D341Med (cell line): ENCODE measurements at places on chromosomes 6 and 20.

DNA sequence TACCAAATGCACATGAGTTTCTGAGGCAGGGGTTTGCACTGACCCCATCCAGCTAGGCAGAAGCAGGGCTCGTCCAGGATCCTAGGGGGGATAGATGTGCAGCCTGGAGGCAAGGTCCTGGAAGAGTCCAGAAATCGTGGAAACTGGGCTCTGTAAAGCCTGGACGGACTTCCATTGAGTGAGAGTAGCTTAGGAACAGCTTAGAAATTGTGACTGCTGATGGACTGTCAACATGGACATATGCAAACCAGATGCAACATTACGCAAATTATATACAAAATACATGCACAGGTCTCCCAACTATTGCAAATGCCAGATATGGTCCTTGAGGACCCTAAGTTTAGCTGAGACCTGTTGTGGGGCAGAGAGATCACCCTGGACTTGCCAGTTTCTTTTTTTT, 4.8 kb upstream of the EMILIN3 start:
- DNase-seq = no peak

- no peak for DNase-seq
These were observed 275.6 kb downstream of the BTBD9 start for GRCh38 chr6:38364127-38364526.

DNA sequence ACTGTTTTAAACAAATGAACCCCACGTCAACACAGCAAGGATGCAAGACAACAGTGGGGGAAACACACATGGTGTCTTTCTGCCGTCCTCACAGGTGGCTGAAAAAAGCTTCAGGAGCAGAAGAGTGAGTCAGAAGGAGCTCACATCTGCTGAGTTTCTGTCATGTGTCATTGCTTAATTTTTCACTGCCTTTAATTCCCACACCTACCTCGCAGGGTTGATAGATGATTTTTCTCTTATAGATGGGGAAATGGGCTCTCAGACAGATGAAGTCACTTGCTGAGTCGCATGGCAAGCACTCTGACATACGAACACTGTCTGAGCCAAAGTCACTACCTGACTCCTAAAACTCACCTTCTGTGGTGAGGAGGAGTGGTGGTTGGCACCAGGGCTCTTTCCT, 28.3 kb upstream of the CARMIL1 start:
- no peak for DNase-seq

DNA sequence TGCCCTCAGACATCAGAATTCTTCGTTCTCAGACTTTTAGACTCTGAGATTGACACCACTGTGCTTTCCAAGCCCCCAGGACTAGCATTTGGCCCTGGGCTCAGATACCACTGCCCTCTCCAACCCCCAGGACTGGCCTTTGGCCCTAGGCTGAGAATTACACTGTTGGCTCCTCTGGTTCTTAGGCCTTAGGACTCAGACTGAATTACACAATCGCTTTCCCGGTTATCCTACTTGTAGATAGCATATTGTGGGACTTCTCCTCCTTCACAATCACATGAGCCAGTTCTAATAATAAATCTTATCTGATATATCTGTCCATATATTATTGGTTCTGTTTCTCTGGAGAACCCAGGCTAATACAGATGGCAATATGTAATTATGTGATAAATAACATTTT, 1725.5 kb downstream of the GRIK2 start:
- no peak for DNase-seq

GRCh38 chr6:159440349-159440748, 252.7 kb downstream of the SOD2 start:
- no peak for DNase-seq

DNA sequence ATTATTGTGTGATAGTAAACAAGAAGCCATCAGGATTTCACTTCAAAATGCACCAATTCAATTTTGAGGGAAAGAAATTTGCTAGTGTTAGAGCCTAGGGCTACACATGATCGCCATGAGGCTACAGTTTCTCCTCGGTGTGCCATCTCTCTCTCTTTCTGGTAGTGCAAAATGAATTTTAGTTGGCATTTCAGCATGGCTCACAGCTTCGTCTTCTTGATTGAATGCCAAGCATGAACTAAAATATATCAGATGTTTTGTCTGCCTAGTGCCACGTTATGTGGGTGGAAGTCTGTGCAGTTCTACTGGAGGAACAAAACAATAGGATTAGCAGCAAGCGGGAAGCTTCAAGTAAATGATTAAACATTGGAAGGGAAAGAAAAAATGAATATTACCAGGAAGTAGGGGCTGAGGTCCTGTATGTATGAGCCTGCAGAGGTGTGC, 6.8 kb upstream of the MRAP2 start:
- DNase-seq = no peak

DNA sequence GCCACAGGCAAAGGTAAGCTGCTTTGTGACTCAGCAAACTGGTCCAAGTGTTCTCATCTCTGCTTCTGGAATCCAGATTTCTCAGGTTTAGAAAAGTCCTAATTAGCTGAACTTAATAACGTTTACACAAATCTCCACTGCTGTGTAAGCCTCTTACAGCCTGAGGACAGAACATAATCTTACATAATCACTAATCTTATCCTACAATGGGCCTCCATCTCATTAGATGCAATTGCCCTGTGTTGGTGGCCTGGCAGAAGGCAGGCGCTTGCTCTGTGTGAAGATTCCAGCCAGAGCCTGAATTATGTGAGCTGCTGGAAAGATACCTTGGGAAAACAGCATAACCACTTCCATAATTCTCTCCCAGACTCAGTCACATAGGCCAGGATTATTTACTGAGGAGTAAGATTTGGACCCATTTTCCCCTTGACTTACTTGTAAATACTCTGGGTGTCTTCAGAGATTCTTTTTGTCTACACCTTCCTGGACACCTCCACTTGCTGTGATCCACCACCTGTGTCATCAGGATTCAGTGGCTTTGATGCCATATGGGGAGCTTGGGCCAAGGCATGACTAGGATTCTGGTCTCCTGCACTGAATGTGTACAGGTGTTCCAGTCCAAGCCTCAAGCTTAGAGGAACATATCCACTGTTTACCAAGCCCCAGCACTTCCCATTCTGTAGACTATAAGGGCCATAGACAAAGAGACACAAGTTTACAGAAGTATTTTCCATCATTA, 104.4 kb downstream of the C6orf118 start:
- DNase-seq = peak; percentile 81

DNA sequence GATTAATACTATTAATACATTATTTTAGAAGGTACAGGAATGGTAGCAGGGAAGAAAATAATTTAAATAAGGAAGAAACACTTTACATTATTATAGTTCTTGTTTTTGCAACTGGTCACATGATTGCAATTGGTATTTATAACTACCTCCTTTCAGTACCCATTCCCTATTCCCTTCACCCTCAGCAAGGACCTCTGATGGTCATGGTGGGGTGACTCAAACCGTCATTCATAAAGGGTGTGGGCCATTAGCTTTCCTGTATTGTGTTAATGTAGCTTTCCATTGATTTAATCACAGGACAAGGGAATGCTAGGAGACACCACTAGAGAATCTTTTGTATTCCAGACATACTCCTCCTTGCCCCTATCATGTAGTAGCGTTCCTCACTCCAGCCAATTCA, 47.2 kb upstream of the TMEM244 start:
- DNase-seq = no peak

GRCh38 chr20:1696521-1697209, 39.1 kb upstream of the SIRPG start:
- no peak for DNase-seq

- no peak for DNase-seq
These were observed 92.5 kb downstream of the TCP11 start for GRCh38 chr6:35048631-35049083.

DNA sequence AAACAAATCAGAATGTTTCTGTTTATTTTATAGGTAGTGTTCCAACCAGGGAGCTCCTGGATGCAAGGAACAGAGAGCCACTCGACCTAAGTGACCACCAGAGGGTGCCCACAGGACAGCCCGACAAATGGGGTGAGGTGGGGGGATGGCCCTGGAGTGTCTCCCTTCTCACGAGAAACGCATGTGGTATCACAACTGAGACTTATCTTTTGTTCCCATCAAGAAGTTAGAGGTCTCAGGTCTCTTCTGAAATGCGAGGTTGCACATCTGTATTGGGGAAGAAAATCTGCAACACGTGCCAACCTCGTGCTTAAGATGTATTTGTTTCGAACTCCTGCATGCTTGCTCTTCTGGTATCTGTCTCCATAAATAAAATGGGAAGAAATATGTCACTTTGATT, 104.0 kb downstream of the ISM1 start:
- DNase-seq = peak; percentile 63

- no peak for DNase-seq
These were observed 83.1 kb downstream of the VEGFA start for GRCh38 chr6:43853066-43853650.
